Vagina (tissue), 2 donors: ENCODE measurements at places on chromosomes 11 and 22.

DNA sequence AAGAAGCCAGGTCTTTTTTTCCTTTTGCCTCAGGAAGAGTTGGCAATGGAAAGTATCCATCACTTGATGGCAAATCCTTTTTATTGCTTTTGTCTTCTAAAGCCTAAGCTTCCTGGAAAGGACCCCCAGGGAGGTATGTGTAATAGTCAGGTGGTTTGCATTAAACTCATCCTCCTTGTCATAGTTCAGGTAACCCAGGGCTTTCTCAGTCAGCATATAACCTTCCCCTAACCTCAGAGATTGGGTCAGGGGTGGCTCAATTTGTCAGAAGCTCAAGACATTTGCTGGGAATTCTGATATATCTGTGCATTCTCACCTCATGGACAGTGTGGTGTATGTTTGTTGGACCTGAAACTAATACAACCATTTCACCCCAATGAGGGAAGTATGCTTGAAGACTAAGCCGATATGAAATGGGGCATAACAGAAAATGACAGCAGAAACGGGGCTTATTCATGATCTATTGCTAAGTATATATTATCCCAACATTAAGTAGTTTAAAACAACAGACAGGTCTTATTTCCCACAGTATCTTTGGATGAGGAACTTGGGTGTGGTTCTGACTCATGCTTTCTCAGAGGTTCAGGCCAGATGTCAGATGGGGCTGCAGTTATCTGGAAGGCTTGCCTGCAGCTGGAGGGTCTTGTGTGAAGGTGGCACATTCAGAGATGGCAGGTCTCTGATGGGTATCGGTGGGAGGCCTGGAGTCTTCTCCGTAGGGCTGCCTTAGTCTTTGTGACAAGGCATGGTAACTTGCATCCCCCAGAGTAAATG lies 135.8 kb upstream of the SPON1 start:
- no peak for DNase-seq

GRCh38 chr11:95148406-95148805 lies 58.8 kb downstream of the ENDOD1 start:
- no peak for DNase-seq

DNA sequence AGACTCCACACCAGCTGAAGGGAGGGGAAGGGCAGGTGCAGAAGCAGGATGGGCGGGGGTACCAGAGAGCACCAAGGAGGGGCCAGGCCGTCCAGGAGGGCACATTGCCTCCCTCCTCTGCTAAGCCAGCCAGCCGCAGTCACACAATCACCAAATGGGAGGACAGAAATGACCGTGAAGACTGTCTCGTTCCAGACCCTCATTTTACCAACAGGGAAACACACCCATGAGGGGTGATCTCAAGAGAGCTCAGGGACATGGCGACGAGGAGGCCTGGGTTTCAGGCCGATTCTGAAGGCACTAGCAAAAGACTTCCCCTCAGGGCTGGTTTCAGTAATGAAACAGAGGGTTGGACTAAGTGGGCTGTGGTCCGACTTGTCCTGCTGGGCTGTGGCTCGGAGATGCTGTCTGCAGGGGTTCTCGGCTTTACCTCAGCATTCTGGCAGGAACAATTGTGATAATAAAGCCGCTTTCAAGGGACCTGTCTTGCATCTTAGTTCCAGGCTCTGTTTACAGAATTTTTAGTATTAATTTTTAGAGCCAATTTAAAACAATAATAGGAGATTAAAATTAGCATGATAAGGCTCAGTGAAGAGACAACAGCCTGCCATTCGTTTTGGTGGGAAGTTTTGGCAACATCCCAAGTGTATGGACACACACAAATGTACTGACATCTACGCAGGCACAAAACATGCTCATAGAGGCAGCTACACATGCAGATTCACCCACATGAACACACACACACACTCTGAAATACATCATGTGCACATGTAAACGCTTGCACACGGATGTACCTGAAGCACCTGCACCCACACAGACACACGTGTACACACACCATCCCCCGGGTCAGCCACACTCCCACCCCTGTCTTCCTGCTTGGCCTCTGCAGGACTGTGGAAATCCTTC lies 2.0 kb upstream of the B3GAT1 start:
- no peak for DNase-seq

- DNase-seq: no peak
Observed at GRCh38 chr22:39308614-39309363, 10.6 kb downstream of the RPL3 start.

DNA sequence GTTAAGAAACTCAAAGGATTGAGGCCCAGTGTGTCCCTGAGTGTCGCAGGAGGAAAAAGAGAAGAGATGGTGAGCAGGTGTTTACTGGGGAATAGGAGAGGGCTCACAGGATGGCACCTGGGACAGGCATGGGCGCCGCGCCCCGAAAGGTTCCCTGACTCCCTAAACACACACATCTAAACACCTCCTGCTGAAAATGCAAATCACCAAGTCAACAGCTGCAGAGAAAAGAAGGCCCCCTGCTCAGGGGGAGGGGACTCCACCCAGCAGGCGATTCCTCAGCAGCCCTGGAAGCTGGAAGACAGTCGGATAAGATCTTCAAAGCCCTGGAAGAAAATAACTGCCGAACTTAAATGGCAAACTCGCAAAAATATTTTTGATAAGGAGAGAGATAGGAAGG lies 377.2 kb downstream of the BRD1 start:
- DNase-seq: no peak

- DNase-seq: peak; percentile 89
Observed at GRCh38 chr11:134341805-134342571, 10.2 kb downstream of the GLB1L2 start.

DNA sequence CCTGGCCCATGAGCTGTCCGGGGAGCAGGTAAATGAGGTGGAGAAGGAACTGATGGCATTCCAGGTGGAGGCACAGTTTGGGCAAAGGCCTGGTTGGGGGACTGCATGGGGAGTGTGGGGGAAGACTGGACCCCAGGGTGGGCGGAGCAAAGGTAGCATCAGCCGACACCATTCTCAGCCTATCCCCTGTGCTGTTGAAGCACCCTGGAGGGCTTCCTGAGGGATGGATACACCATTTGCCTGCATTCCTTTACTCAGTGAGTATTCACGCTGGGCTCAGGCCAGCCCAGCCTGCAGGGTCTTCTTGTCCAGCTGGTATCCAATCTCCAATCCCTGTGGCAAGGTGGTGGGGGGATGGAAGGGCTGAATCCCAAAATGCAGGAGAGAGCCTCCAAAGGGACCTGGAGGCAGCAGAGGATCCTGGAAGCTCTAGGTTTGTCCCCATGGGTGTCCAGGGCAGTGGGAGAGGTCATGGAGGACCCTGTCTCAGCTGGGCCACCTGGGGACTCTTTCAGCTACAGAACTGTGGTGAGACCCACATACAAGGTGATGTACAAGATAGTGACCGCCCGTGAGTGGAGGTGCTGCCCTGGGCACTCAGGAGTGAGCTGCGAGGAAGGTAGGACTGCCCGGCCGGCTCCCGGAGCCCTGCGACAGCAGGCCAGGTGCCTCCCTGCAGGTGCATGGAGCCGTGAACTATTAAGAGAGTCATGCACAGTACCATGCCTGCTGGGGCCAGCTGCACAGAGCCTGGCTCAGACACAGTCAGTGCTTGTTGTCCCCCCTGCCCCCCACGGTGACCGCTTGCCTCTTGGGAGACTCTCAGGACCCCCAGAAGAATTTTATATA lies 9.5 kb downstream of the EMID1 start:
- DNase-seq: no peak

- DNase-seq: no peak
Observed at GRCh38 chr11:69080257-69080995, 31.7 kb downstream of the TPCN2 start.

- DNase-seq: no peak
Observed at GRCh38 chr11:118843565-118843964, 40.1 kb upstream of the CXCR5 start.

DNA sequence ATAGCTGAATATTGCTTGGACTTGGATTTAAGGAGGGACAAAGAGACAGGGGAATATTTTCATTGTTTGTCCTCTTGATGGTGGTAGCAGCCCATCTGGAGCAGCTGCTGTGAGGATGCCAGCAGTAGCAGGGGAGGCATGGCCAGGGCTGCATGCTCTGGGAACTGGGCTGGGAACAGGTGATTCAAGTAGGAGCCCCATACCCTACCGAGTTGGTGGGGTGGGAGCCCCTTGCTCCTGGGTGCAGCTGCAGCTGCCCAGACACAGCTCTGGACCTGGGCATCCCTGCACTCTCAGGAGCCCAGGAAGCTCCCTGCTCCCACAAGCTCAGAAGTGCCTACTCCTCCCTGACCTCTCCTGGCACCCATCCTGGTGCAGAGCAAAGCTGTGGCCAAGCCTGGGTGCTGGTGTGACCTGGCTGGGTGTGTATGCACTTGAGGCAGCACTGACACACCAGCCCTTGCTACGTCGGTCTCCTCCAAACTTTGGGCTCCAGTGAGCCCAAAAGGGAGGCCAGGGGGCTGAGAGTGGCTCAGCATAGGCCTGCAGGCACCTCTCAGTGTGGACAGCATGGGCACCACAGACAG lies 341.8 kb upstream of the CCDC179 start:
- no peak for DNase-seq

- DNase-seq: no peak
Observed at GRCh38 chr22:19943082-19944026, 1.7 kb upstream of the TXNRD2 start.

GRCh38 chr11:110086892-110087309 lies 6.3 kb upstream of the ZC3H12C start:
- no peak for DNase-seq

GRCh38 chr11:46760429-46761128 lies 41.6 kb downstream of the F2 start:
- DNase-seq: no peak

DNA sequence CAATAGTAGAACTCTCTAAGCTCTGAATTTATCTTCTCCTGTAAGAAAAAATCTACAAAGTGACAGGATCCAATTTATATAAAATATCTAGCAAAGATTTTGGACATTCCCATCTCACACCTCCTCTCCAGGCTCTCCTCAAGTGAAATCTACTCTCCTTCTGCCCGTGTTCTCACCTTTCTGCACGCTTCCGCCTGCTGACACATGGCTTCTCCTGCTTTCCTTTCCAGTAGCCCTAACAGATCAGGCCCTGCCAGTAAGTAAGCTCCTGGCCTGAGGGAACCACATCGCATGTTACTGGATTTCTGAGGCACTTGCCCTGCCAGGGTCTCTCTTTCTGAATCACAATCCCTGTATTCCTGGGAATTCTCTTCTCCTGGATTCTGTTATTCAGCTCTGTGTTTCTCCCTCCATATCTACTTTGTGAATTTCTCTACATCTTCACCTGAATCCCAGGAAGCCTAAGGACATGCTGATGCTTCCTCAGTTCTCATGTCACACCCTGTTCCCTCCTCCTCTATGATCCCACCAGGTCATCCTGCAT lies 53.3 kb upstream of the TOP3B start:
- DNase-seq: no peak

DNA sequence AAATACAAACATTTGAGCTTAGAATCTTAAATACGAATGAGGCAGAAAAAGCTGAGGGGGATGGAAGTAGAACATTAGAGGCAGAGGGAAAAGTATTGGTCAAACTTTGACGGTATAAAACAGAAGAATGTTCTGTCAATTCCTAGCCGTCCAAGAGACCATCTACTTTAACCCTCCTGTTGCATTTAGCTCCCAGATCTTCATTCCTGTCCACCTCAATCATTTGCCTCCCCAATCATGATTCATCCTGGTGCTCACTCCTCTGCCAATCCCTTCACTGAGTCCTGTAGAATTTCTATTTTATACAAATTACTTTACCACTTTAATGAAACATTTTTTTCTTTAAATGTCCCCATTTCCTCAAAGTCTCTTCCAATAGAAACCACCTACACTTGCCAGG lies 28.2 kb downstream of the C2CD3 start:
- no peak for DNase-seq

DNA sequence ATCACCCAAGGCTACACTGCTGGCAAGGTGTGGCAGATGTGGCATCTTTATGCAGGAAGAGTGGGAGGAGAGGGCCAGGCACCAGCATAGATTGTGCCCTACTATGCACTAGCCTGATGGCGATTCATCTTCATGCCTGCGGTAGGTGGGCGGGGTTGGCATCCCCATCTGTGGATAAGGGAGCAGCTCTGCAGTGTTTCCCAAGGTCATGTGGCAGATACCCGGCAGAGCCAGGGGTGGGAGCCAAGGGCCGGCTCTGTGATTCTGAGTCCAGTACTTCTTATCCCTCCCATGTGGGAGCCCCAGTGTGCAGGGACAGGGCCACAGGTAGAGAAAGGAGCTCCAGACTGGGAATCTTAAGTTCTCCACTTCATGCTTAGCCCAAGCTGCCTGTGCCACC lies 20.0 kb downstream of the CD82 start:
- no peak for DNase-seq

DNA sequence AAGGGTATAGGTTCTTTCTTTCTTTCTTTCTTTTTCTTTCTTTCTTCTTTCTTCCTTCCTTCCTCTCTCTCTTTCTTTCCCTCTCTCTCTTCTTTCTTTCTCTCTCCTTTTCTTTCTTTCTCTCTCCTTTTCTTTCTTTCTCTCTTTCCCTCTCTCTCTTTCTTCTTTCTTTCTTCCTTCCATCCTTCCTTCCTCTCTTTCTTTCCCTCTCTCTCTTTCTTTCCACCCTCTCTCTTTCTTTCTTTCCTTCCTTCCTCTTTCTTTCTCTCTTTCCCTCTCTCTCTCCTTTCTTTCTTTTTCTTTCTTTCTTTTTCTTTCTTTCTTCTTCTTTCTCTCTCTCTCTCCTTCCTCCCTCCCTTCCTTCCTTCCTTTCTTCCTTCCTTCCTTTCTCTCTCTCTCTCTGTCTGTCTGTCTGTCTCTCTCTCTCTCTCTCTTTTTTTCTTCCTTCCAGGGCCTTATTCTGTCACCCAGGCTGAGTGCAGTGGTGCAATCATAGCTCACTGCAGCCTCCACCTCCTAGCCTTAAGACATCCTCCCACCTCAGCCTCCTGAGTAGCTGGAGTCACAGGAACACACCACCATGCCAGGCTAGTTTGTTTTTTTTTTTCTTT lies 26.8 kb downstream of the LIF start:
- no peak for DNase-seq

GRCh38 chr11:71433648-71434450 lies 14.3 kb downstream of the DHCR7 start:
- no peak for DNase-seq

- DNase-seq: peak; percentile 82
Observed at GRCh38 chr22:22882033-22882717, 5.4 kb upstream of the IGLL5 start.

GRCh38 chr22:25395468-25395867 lies 169.0 kb upstream of the GRK3 start:
- DNase-seq: no peak

DNA sequence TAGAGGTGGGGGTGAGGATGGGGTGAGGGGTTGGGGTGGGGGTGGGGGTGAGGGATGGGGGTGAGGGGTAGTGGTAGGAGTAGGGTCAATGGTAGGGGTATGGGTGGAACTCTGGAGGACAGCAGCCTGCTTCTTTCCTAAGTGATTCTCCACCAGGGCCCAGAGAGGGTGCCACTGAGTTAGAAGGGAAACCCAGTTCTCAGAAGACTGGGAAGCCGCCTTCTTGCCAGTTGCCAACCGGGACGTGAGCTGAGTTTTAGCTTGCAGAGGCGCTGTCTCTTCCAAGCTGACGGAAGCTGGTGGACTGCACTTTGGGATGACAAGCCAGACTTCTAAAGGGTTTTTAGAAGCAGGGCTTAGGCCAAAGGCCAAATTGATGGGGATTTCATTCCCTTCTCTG lies 104.4 kb downstream of the NAT10 start:
- DNase-seq: no peak

- no peak for DNase-seq
Observed at GRCh38 chr11:88405853-88406252, 68.3 kb upstream of the CTSC start.
